ENCODE measurements at places on chromosomes 2 and 18.

GRCh38 chr18:26215247-26215970 is 10.8 kb upstream of the TAF4B start:
- H3K27me3 ChIP-seq, result no peaks in the 10 kb centered on the region
- H3K36me3 ChIP-seq, result no peaks in the 10 kb centered on the region
- no peak overlapping the region for H3K4me3 ChIP-seq
- no peaks in the 10 kb centered on the region for H3K4me1 ChIP-seq
- no peak for DNase-seq
- no peak overlapping the region for H3K27ac ChIP-seq

DNA sequence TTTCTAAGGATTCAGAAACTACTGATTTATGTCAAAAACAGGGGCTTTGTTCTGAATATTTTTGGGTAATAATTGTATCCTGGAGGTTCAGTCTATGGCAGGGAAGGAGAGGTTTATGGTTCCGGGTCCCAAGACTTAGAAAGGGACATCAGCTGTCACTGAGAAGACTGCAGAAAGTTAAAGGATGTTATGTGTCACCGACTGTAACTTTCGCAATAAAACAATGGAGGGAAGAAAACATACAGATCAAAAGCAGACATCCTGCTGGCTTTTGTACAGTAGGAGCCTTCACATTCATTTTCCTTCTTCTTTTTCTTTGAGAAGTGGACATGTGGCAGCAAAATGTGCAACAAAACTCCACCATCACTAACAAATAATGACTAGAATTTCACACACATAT is 900.7 kb upstream of the SOX11 start:
- no peak overlapping the region for H3K27ac ChIP-seq
- no peaks in the 10 kb centered on the region for H3K36me3 ChIP-seq
- H3K4me1 ChIP-seq, result no peaks in the 10 kb centered on the region
- no peak for DNase-seq
- H3K4me3 ChIP-seq, result no peak overlapping the region

GRCh38 chr2:11758647-11759046 is 12.2 kb downstream of the LPIN1 start:
- H3K4me3 ChIP-seq, result no peak overlapping the region
- DNase-seq, result no peak
- H3K36me3 ChIP-seq, result no peaks in the 10 kb centered on the region
- H3K4me1 ChIP-seq, result peaks cover 50% of the 10 kb centered on the region
- H3K27ac ChIP-seq, result no peak overlapping the region

DNA sequence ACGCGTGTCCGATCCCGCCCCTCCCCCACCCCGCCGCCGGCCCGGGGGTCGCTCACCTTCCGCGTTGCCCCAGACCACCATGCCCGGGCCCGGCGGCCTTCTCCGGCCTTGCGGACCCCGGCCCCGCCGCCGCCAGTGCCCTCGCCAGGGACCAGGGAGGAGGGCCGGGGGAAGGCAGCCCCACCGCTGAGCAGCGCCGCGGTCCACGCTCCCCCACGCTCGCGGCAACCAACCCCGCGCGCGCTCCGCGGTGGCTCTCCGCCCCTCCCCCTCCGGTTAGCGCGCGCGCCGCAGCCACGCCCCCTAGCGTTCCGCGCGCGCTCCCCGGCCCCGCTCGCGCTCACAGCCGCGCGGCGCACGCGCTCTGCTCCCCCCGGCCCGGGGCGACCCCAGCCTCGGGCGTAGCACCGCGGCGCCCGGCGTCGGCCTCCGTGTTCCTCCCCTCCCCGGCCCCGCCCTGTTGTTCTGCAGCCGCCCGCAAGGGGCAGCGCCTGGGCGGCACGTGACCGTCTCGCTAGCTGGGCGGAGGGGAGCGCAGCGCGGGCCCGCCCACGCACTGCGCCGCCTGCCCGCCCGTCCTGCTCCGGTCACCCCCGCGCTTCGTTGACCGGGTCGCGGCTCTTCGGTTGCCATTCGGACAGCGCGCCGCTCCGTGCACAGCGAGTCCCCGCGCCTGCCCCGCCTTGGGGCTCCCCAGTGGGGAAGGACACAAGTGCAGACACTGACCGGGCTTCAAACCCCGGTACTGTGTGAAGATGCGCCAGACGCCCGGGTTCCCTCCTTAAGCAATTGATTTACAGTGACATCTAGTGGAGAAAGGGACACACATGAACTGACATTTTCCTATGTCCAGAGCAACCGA is at the start of gene REV1:
Gene REV1 (minus strand): TSS at position 257 of the 862 bp plus-strand sequence. CDS start 25,042 bp downstream, outside the sequence.
- peak; percentile 98 for DNase-seq
- no peaks in the 10 kb centered on the region for H3K27me3 ChIP-seq
- H3K4me3 ChIP-seq, result peak within 1 kb of the TSS; percentile 82
- H3K27ac ChIP-seq, result peak within 1 kb of the TSS; percentile 97
- no peaks in the 10 kb centered on the region for H3K36me3 ChIP-seq

GRCh38 chr2:162092008-162092390 is 18.0 kb upstream of the DPP4 start:
- DNase-seq, result peak; percentile 53
- no peak overlapping the region for H3K27ac ChIP-seq
- no peaks in the 10 kb centered on the region for H3K4me1 ChIP-seq
- no peaks in the 10 kb centered on the region for H3K36me3 ChIP-seq
- H3K4me3 ChIP-seq, result no peak overlapping the region
- no peaks in the 10 kb centered on the region for H3K27me3 ChIP-seq

- H3K27me3 ChIP-seq, result no peaks in the 10 kb centered on the region
- no peaks in the 10 kb centered on the region for H3K36me3 ChIP-seq
- DNase-seq, result no peak
- H3K4me3 ChIP-seq, result no peak overlapping the region
- H3K27ac ChIP-seq, result no peak overlapping the region
Measured at GRCh38 chr2:149732001-149732685, 144.6 kb upstream of the MMADHC start.

- H3K27ac ChIP-seq, result no peak overlapping the region
- no peak for DNase-seq
- H3K36me3 ChIP-seq, result no peaks in the 10 kb centered on the region
- H3K4me1 ChIP-seq, result peaks cover 17% of the 10 kb centered on the region
Measured at GRCh38 chr2:215968499-215968898, 44.9 kb downstream of the MREG start.

GRCh38 chr2:240387669-240388358 is 47.6 kb upstream of the GPC1 start:
- H3K4me3 ChIP-seq, result no peak overlapping the region
- H3K27ac ChIP-seq, result no peak overlapping the region
- H3K4me1 ChIP-seq, result no peaks in the 10 kb centered on the region
- no peaks in the 10 kb centered on the region for H3K27me3 ChIP-seq
- no peaks in the 10 kb centered on the region for H3K36me3 ChIP-seq

DNA sequence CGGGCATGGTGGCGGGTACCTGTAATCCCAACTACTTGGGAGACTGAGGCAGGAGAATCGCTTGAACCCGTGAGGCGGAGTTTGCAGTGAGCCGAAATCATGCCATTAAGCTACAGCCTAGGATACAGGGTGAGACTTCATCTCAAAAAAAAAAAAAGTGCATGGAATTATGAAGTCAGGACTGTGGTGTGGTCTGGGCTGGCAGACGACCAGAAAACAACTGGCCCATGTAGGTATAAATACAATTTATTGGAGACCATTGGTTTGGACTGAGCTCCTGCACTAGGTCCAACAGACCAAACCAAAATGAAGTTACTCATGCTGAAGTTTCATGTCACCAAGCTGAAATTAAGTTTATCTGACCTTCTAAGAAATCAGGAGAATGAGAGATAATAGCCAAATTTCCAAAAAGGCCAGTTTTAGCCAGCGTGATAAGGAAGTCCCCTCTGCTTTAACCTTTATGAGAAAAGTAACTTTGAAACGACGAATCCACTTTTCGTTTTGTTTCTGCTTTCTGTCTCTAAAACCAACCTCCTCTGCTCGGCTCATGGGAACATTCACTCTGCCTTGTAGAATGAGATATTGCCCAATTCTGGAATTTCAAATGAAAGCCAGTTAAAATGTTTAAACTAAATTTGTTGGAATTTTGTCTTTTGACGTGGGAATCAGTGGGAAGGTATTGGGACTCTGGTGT is 17.7 kb upstream of the RAB10 start:
- H3K27me3 ChIP-seq, result peaks cover 81% of the 10 kb centered on the region
- no peaks in the 10 kb centered on the region for H3K4me1 ChIP-seq
- H3K27ac ChIP-seq, result no peak overlapping the region
- no peak overlapping the region for H3K4me3 ChIP-seq
- no peaks in the 10 kb centered on the region for H3K36me3 ChIP-seq

GRCh38 chr18:79720359-79720733 is 40.7 kb downstream of the CTDP1 start:
- no peaks in the 10 kb centered on the region for H3K4me1 ChIP-seq
- no peak overlapping the region for H3K27ac ChIP-seq

- no peaks in the 10 kb centered on the region for H3K27me3 ChIP-seq
- H3K27ac ChIP-seq, result no peak overlapping the region
- no peak overlapping the region for H3K4me3 ChIP-seq
- H3K36me3 ChIP-seq, result no peaks in the 10 kb centered on the region
- DNase-seq, result no peak
Measured at GRCh38 chr2:150438654-150439053, 48.8 kb downstream of the RND3 start.

DNA sequence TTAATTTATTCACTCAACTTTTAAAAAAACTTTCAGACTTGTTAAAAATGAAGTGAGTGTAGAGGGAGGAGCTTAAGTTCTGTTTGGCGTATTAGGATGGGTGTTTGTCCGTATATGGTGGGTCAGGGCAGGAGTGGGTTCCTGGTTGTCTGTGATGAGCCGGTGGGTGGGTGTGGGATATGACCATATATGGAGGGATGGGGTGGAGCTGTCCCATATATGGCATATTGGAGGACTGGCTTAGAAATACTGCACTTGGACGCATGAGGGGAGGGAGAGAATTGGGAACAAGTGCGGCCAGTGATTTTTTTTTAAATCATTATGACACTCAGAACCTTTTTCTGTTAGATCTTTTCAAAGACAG is 1.5 kb downstream of the KDM3A start:
- H3K36me3 ChIP-seq, result peaks cover 8% of the 10 kb centered on the region
- peak; percentile 92 for DNase-seq
- peak overlapping the region; percentile 99 for H3K27ac ChIP-seq
- H3K27me3 ChIP-seq, result no peaks in the 10 kb centered on the region
- peaks cover 26% of the 10 kb centered on the region for H3K4me1 ChIP-seq
- H3K4me3 ChIP-seq, result peak overlapping the region; percentile 74

DNA sequence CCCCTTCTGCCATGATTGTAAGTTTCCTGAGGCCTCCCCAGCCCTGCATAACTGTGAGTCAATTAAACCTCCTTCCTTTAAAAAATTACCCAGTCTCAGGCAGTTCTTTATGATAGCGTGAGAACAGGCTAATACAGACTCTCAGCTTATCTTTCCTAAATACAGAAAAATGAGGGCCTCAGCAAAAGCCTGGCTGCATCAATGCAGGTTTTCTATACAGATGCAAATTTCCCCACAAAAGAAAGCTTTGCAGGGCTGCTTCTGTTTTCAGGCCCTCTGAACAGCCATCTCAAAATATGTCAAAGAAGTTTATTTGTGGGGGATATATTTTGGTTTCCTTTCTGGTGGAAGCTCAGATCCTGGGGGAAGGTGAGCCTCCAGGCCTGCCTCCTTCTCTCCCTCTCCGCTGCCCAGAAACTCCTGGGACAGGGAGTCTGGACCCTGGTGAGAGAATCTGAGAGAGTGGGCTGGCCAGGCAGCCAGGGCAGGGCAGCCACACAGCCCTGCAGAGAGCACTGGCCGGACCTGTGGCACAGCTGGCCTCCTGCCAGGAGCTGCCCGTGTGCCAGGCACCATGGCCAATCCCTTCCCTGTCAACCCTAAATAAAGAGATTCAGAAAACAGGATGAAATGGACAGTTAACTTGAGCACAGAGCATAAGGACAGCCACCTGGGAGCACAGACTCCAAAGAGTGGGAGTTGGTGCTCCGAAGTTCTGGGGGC is 21.6 kb upstream of the AGXT start:
- no peaks in the 10 kb centered on the region for H3K36me3 ChIP-seq
- no peaks in the 10 kb centered on the region for H3K27me3 ChIP-seq
- H3K4me1 ChIP-seq, result no peaks in the 10 kb centered on the region
- no peak overlapping the region for H3K4me3 ChIP-seq
- no peak for DNase-seq
- no peak overlapping the region for H3K27ac ChIP-seq

GRCh38 chr18:62354151-62354550 is 29.0 kb downstream of the TNFRSF11A start:
- no peak overlapping the region for H3K27ac ChIP-seq
- H3K4me1 ChIP-seq, result no peaks in the 10 kb centered on the region
- DNase-seq, result no peak
- H3K27me3 ChIP-seq, result no peaks in the 10 kb centered on the region
- H3K4me3 ChIP-seq, result no peak overlapping the region
- H3K36me3 ChIP-seq, result no peaks in the 10 kb centered on the region

- DNase-seq, result peak; percentile 31
- no peaks in the 10 kb centered on the region for H3K36me3 ChIP-seq
- H3K4me3 ChIP-seq, result no peak overlapping the region
- H3K4me1 ChIP-seq, result peaks cover 7% of the 10 kb centered on the region
Measured at GRCh38 chr18:44507729-44508325, 172.9 kb upstream of the SETBP1 start.

DNA sequence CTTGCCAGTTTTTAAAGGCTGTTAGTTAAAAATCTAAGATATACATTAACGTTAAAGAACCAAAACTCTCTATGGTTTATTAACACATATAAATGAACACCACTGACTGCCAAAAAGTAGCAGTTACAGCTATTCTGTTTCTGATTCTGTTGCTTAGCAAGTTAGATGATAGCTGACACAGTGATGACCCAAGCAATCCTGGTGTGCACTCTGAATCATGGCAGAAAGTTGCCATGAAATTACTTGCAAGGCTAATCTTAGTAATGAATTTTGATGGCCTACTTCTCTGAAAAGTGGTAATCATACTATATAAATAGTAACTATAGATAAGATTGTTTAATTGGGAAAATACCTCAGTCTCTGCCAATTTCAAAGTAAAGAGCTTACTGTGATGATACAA is 57.7 kb downstream of the ROCK2 start:
- no peak overlapping the region for H3K27ac ChIP-seq
- no peak for DNase-seq
- no peaks in the 10 kb centered on the region for H3K27me3 ChIP-seq
- peaks cover 14% of the 10 kb centered on the region for H3K36me3 ChIP-seq
- no peak overlapping the region for H3K4me3 ChIP-seq

DNA sequence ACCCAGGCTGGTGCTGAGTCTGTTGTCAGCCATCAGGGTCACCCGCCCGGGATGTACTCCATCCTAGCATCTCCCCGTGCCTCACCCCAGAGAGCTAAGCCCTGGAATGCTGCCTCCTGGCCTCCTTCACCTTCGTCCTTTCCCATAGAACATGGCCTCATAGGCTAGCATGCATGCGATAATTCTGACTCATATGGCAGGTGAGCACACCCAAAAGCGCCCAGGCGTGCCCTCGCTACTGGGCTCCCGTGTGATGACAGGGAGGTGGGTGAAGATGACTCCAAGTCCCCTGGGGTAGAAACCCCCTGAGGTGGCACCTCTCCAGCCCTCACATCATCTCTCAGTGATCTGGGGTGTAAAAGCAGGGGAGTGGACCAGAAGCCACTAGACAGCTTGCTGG is 7.3 kb downstream of the SPR start:
- H3K4me3 ChIP-seq, result no peak overlapping the region
- H3K36me3 ChIP-seq, result no peaks in the 10 kb centered on the region
- no peak for DNase-seq
- peaks cover 95% of the 10 kb centered on the region for H3K27me3 ChIP-seq

GRCh38 chr2:206881708-206882410 is 57.5 kb upstream of the CPO start:
- no peak overlapping the region for H3K27ac ChIP-seq
- no peak overlapping the region for H3K4me3 ChIP-seq
- DNase-seq, result no peak

- H3K27ac ChIP-seq, result no peak overlapping the region
- H3K4me1 ChIP-seq, result peaks cover 17% of the 10 kb centered on the region
- DNase-seq, result no peak
- no peaks in the 10 kb centered on the region for H3K36me3 ChIP-seq
- H3K4me3 ChIP-seq, result no peak overlapping the region
Measured at GRCh38 chr2:10329580-10329879, 26.8 kb downstream of the HPCAL1 start.

- peak; percentile 49 for DNase-seq
- no peak overlapping the region for H3K4me3 ChIP-seq
- H3K4me1 ChIP-seq, result peaks cover 15% of the 10 kb centered on the region
- H3K27ac ChIP-seq, result no peak overlapping the region
Measured at GRCh38 chr2:190948671-190949070, 65.3 kb downstream of the STAT1 start.
